ENCODE measurements at places on chromosomes 12 and 14.
A peak's percentile ranks its signal among the peaks of the same experiment; 100 is the strongest.

DNA sequence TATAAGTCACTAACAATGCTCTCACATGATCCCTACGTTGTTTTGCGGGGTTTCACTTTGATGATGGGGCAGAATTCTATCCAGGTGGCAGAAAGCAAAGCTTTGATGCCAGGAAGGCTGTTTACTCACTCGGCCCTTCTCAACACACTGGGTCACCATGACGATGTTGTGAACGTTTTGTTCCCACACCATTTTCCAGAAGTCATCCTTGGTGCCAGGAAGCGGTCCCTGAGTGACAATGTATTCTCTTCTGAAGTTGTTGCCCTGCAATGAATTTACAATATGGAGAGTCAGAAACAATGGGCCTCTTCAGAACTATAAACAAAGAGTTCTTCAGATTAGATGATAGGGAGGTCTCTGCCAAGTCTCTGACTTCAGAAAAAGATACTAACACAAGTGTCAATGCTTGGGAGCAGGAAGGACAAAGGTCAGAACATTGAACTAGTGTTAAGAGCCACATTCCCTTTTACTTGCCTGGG is 101.3 kb downstream of the PTPRB start:
- DNase-seq, result no peak

DNA sequence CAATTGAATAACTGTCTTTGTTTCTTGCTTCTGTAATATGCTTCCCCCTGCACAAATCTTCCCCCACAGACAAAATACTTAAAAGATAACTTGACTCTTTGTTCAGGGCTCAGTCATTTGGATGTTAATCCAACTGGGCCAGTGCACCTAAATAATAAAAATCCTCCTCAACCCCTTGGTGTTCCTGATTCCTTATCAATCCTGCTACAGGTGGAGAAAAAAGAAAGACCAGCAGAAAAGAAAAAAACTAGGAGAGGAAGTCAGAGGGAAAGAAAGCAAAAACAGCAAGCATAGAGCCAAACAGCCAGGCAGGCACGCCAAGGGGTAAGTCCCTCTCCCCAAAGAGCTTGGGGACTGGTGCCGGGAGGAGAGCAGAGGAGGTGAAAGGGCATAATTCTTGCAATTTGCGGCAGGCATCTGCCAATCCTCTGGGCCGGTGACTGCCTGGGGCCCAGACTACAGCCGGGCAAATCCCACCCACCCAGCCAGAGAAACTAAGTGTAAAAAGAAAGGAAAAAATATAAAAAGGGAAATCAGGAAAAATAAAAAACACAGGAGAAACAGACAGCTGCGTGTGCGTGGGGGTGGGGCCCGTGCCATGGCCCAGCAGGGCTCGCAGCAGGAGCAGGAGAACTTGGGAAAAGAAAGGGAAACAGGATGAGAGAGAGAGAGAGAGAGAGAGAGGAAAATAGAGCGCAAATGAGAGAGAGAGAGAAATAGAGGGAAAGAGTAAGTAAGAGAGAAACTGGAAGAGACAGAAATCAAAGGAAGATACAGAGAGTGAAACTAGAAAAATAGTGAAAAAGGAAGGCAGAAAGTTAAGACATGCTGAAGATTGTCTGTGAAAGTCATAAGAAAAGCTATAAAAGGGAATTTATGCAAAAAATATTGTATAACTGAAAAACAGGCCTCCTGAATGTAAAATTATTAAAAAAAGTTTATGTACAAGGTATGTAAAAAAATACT is 21.4 kb downstream of the KLRK1 start:
- no peak for DNase-seq

DNA sequence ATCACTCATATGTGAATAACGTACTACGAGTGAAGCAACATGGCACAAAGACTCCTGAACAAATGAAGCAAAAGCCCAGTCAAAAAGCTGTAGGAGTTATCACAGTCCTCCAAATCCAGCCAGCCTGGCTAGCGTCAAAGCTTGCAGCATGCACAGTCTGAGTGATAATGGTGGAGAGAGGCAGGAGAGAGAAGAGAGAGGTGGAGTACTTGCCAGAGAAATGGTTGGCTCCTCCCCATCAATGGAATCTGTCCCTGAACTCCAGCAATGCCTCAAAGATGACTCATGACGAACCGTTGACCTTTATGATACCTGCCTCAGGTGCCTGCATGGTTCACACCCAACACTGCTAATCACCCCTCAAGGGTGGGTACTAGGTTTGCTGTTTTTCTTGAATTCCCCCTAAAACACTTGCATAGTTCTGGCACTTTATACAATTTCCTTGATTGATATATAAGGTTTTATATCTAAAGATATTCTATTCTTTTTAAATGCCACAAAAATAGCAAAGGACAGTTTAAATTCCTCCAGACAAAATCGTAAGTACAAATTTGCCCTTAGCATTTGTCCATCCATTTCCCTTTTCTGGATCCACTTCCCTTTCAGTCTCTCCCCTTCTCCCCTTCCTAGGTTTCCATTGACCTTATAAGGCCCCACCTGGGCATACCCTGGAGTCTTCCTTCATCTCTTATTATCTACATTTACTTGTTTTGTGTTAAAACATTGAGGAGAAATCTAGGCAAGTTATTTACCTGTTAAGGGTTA is 10.2 kb downstream of the ARHGDIB start:
- DNase-seq, result peak; percentile 13

GRCh38 chr14:68924186-68925158 is 54.6 kb downstream of the ACTN1 start:
- no peak for DNase-seq

DNA sequence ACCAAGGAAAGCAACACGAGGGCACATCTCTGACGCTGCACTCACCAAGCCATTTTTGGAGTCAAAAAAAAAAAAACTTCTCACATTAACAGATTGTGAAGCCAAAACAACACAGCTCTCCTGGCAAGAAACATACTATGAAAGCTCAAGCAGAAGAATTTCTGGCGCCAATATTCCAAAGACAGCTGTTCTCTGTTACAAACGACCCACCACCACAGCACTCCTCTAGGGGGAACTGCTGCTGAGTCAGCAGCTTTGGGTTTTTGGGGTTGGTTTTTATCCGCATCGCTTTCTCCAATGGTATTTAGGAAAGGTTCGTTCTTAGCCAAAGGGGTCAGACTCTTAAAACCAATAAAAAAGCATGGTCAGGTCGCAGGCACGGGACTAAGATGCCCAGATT is 379.4 kb downstream of the RPS29 start:
- no peak for DNase-seq

- DNase-seq, result no peak
These were observed 37.3 kb downstream of the KCNA5 start for GRCh38 chr12:5081016-5081415.

DNA sequence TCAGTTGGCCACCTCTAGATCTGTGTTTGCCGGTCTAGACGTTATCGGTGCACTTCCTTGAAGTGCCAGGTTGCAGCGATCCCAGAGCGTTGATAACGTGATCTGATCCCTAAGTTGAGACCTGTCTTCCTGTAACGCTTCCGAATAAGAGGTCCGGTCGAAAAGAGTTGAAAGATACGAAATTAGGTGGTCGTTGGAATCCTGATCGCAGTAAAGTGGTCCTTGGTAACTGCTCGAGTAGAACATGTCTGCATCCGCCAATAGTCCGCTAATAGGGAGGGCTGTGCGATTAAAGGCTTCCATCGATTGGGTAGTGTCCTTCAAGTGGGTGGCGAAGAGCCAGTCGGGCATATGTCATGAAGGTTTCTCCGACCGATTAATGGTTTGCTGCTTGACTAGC is 2.7 kb downstream of the SRSF5 start:
- no peak for DNase-seq
